Posterior cingulate gyrus (tissue), 11 donors: ENCODE measurements at places on chromosomes 1 and 21.

- no peak for DNase-seq
These were observed 6.7 kb downstream of the HLX start for GRCh38 chr1:220885971-220886370.

DNA sequence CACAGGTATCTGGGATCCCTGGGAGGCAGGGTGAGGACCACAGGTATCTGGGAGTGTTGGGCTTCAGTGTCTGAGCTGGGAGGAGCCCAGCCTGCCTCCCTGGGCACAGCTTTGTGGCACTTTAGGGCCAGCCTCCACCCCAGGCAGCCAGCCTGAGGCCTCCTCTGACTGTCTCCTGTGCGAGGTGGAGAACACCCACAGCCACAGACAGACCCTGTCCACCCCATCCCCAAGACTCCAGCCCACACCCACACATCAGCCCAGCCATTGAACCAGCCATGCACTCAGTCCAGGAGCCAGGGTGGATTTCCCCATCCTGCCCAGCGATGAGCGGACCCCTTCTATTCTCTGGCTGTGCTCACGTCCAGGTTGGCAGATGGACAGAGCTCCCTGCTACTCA lies 21.8 kb upstream of the TNFRSF1B start:
- DNase-seq, result no peak

DNA sequence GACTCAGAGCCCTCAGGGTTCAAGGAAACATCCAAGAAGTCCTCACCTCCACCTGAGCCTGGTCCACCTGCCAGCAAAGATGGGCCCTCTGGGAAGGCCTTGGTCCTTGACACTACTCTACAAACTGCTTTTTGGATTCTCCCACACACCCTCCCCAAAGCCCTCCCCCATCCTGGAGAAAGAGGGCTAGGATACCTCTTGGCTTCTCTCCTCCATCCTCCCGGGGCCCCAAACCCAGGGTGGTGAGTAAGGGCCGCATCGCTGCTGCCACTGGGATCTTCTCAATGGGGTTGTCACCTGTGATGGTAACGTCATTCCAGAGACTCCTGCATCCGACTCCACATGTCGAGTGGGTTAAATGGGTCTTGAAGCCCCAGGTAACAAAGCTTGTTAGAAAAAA lies 26.6 kb downstream of the MATN1 start:
- no peak for DNase-seq

GRCh38 chr1:182784556-182785171 lies 4.9 kb upstream of the NPL start:
- no peak for DNase-seq

GRCh38 chr1:175675017-175675416 lies 68.4 kb downstream of the TNR start:
- no peak for DNase-seq

- DNase-seq, result no peak
These were observed 104.6 kb downstream of the BACH1 start for GRCh38 chr21:29403301-29403700.

DNA sequence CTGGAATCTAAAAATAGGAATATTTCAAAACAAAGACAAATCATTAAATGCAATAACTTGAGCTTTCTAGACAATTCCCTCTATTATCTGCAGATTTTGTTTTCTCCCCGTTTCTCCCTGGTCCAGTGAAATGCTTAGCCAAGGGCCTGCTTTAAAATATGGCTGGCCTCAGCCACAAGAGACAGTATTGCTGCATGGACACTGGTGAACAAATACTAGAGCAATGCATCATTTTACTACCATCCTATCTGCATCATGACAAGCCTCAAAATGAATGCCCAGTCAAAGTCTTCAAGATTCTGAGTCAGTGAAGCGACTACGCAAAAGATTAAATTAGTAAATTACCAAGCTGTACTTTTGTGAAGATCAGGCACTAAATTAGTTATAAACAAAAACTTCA lies 80.5 kb downstream of the ENAH start:
- DNase-seq, result no peak

DNA sequence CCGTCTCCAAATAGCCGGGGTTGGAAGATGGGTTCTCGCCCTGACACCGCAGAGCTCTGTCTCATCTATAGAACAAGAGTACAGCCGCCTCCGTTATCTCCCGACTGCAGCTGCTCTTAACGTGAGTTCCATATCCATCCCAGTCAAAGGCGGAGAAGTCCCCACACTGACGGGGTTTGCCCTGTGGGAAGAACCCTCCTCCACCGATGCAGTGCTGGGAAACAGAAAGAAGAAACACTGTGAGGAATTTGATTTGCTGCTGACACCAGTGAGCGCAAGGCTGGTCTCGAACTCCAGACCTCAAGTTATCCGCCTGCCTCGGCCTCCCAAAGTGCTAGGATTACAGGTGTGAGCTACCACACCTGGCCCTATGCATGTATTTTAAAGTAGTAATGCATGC lies 9.5 kb downstream of the ITLN2 start:
- DNase-seq, result no peak
